Hematopoietic multipotent progenitor cell treated with erythropoietin and hydrocortisone succinate and interleukin-3 and kit ligand, for 8 days (in vitro differentiated cells): ENCODE measurements at places on chromosomes 13 and 19.

DNA sequence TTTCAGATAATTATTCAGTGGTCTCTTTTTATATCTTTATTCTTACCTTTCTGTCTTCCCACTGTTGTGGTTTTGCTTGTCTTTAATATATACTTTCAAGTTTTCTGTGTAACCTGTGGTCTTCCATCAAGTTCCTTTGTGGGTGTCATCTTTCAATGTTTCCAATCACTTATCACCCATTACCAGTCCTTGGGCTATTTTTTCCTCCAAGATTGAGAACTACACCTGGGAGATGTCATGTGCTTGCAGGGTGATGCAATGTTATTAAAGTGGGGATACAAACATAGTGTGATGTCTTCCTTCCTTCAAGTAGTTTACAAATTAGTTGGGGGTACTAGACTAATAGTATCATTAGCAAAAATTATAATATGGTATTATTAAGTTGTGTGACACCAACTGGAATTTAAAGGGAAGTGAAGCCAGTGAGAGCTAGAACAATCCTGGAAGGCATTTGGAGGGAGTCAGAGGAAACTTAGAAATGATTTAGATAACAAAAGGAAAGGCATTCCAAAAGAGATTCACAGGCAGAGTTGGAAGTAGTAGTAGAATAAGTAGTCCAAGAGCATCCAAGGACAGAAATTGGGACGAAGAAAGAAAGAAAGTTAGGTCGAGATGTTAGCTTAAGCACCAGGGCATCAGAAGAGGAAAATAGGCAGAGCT, 3.4 kb downstream of the FNDC3A start:
- DNase-seq: peak; percentile 32

GRCh38 chr19:38173291-38174041, 50.6 kb downstream of the DPF1 start:
- no peak for DNase-seq

DNA sequence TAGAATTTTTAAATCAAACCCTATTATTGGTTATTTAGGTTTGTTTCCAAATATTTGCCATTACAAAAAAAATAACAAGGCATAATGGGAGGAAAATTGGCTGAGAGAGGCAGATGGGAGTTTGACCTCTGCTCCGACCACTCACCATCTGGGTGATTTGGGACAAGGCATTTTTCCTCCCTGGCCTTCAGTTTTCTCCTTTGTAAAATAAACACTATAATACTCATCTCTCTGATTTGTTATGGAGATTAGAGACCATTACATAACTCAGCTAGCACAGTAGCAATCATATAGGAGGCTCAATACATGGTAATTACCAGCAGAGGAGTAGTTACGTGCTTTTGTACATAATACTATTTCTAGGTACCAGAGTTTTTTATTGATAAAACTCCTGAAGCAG, 70.2 kb upstream of the STK24 start:
- DNase-seq: no peak

GRCh38 chr19:6232601-6233055, 47.1 kb downstream of the MLLT1 start:
- no peak for DNase-seq

DNA sequence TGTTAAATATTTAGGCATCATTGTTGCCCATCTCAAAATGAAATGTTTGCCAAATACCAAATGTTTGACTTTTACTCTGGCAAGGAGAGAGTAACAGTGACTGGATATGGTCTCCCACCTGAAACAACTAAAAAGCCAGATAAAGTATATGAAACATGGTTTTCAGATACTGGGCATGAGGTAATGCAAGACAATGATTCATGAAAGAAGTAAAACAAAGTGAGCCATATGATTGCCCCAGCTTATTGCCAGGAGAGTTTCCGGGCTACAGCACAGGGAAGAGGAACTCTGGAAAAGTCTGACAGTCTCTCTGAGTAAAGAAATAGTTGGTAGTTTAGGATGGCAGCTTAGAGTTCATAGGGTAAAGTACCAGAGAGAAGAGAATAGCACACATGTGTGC, 354.6 kb downstream of the DNAJC15 start:
- DNase-seq: no peak

- DNase-seq: peak; percentile 29
Measured at GRCh38 chr19:7904074-7905020, 670 bp downstream of the MAP2K7 start.

GRCh38 chr13:37598597-37598996, at the start of gene POSTN:
POSTN (minus strand) TSS chr13:37598768; CDS start chr13:37598726, 42 bp downstream.
- no peak for DNase-seq

DNA sequence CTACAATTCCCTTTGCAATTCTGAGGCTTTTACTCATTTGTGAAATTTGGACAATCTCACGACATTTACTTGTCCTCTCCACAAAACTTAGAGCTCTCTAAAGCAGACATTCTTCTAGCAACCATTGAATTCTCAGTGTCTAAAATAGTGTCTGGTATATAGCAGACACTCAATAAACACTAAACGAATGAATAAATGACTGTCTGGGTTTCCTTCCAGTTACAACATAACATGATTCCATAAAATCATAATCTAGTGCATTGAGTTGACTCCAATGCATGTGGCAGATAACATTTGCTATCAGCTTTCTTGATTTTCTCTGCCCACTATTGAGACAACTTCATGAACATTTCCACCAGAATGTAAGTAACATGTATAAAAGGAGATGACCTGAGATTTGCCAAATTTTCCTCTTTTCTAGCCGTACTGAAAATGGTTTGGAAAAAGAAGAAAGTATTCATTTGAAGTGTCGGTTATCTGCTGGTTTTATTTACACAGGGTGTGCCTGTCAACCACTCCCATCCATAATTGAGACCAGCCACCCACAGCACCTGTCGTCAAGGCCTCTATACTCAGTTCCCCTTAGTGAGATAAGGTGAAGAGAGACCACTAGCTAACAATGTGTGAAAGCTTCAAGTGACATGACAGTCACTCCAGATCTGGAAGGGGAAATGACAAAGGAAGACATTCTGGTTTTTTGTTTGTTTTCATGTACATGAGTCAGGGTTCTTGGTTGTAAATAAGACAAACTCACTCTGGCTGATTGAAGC, 4.8 kb upstream of the SERP2 start:
- DNase-seq: peak; percentile 38

DNA sequence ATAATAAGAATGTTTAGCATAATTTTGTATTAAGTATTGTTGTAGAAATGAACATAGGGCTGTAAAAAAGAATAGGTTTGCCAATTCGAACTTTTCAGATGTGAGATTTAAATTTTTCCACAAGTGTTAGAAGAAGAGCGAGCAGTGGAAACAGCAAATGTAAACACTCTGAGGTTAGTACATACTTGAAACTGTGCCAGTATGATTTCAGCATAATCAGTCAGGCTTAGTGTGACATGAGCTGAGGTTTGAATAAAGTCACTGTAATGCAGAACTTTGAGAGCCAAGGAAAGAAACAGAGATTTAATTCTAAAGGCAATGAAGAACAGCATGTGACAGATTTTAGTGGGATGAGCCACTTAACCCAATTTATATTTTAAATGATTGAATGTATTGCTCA, 2166.4 kb downstream of the PCDH9 start:
- DNase-seq: no peak

- no peak for DNase-seq
Measured at GRCh38 chr13:57666131-57666953, 34.8 kb downstream of the PCDH17 start.

- no peak for DNase-seq
Measured at GRCh38 chr19:2476451-2477140, 669 bp downstream of the GADD45B start.

DNA sequence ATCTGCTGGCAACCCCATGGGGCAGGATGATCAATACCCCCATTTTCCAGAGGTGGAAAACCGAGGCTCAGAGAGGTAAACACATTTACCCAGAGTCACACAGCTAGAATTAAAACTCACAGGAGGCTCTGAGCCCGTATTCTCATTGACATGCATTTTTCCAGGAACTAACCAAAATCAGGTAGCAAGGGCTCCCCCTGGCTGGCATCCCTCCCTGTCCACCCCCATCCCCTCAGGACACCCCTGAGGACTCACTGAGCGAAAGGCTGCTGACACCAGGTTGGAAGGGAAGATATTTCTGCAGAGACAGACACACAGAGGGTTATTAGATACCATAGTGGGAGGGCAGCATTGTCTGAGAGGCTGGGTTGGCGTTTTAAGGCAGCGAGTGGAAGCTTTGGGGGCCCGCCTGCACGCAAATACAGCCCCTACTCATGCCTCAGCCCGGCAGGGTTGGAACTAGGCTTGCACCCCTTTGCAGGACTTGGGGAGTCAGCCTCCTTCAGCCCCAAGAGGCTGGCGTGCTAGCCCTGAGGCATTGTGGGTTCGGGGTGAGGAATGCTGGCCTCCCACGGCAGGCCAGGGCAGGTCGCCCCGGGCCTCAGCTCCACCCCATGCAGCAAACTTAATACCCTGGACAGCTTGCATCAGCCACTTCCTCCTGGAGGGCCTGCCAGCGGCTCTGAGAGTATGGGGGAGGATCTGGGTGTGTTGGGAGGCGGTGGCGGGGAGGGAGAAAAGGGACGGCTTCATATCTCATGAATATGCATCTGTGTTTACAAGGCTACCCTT, 3.9 kb downstream of the SLC1A5 start:
- DNase-seq: peak; percentile 95

GRCh38 chr13:73535341-73535740, 476.5 kb downstream of the KLF5 start:
- DNase-seq: no peak

DNA sequence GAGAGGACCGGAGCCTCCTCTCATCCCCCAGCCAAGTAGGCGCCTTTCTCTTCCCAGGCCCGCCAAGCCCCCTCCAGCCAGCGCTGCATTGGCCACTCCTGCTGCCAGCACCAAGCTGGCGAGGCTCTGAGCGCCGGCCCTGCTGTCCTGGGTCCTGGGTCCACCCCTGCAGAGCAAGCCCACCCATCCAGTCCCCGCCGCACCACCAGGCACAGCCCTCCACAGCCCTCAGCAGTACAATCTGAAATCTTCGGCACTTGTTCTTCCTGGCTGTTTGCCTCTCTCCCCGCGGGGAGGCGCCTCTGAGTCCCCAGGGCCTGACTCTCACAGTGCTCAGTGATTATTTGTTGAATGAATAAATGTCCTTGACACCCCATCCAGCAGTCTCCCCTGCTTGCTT, 236.4 kb upstream of the SGCG start:
- DNase-seq: no peak

GRCh38 chr19:39470724-39471339, 9.8 kb upstream of the TIMM50 start:
- DNase-seq: no peak

GRCh38 chr13:105219651-105220050, 1315.8 kb downstream of the EFNB2 start:
- no peak for DNase-seq

DNA sequence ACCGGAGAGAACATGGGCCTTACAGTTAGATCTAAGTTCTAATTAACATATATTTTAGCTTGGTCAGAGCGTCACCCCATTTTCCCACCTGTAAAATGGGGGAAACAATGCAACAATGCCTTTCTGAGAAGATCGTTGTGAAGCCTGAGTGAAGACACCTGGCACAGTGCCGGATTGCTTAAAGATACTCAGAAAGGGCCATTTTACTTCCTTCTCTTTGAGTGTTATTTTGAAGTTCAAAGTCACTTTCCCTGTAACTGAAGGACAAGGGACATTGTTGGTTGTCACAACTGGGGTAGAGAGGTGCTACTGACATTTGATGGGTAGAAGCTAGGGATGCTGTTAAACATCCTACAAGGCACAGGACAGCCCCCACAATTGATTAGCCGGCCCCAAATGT, 28.1 kb downstream of the HSPH1 start:
- no peak for DNase-seq

GRCh38 chr13:107117327-107118012, 549.5 kb upstream of the ARGLU1 start:
- no peak for DNase-seq

DNA sequence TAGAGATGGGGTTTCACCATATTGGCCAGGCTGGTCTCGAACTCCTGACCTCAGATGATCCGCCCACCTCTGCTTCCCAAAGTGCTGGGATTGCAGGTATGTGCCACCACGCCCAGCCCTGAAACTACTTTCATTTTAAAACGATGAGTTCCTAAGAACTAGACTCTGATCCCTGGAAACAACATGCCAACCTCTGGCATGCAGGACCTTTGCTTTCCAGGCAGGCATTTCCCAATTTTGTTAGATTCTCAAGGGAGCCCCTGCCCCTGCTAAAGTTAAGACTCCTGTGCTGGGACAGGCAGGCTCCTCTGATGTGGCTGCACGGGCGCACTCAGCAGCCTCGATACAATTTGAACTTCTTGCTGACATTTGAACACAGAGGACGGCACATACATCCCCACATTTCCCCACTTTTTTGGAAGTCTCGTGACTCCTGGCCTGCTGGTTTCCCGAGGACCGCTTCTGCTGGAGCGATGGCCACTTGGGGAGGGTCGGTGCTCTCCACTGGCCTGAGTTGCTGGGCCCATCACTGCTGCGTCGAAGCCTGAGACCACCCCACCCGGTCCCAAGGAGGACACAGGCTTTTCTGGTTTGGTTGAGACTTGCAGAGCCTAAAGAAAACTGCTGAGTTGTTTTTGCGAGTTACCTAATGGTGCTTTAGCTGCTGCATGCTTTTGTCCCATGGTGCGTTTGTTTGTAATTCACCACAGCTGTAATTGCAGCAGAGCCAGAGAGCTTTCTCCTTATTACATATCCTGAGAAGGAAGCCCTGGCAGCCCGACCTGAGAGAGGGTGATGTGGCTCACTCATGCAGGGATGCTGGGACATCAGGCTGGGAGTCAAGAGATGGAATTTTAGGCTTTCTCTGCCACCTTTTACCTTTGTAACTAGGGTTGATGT, 8.2 kb downstream of the ATP11A start:
- no peak for DNase-seq

GRCh38 chr19:41871573-41872383, 5.3 kb upstream of the CD79A start:
- DNase-seq: peak; percentile 20

DNA sequence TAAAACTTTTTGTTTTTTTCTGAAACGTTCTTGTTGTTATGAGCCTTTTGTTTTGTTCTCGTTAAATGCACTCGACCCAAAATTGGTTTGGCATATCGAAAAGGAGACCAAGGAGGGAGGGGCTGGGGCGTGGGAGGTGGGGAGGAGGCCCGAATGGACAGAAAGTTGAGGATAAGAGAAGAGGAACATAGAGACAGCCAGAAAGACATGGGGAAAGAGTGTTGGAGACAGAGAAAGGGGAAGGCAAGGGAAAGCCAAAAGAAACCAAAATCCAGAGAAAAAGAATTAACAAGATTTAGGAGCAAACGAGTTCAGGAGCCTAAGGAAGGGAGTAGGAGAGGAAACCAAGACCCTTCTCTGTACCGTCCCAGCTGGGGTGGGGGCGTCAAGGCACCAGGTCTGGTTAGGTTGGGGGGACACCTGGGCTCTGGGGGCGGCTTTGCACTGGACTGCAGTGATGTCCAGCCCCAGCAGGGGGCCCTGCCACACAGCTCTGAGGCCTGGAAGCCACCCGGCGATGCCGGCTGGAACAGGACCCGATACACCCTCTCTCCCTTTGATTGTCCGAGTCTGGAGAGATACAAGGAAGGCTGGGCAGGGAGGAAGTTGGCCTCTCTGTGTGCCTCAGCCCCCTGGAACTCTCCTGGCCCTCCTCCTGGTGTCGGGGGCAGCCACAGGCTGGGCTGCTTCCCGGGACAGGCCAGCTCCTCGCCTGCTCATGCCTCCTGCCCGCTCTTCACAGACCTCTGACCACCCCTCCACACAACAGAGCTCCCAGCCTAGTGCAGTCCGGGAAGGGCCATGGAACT, 11.6 kb upstream of the ASF1B start:
- peak; percentile 27 for DNase-seq

- DNase-seq: peak; percentile 41
Measured at GRCh38 chr19:57273014-57273413, 7.3 kb upstream of the ZNF460 start.

GRCh38 chr13:38849315-38849714, 141.3 kb downstream of the STOML3 start:
- DNase-seq: no peak

GRCh38 chr13:94280349-94280748, 199.1 kb downstream of the DCT start:
- no peak for DNase-seq
